ENCODE measurements at places on chromosomes 5 and 9.

DNA sequence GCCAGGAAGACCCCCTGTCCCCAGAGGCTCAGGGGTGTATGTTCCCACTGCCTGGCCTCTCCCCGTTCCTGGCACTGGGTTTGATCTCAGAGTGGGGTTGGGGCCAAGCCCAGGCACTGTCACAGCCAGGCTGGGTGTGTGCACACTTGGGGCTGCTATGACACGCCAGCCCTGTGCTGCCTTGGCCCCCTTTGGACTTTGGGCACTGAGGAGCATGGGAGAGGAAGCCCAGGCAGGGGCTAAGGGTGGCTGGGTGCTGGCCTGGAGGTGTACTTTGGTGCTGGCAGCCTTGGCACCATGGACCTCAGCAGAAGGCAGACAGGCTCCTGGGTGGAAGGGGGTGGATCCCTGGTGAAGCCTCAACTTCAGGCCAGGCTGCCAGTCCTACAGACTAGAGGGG lies 223.6 kb upstream of the ISL1 start:
- no peak for DNase-seq

GRCh38 chr9:81250606-81251005 lies 438.7 kb downstream of the TLE1 start:
- no peak for DNase-seq

DNA sequence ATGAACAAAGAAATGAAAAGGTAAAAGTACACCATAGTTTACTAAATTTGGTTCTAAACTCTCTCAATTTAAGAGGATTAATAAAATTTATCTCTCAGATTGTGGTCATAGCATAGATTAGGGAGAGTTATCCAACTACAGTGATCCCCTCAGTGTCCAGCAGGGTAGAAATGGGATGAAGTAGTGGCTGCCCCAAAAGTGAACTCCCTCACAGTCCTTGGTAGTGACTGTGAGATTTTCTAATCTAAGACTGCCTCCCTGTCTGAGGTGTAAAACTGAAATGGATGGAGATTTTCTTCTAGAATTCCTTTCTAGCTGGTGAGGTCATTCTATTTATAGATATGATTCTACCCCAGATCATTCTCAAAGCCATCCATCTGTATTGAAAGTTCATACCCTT lies 455.5 kb downstream of the ACTL7B start:
- no peak for DNase-seq

DNA sequence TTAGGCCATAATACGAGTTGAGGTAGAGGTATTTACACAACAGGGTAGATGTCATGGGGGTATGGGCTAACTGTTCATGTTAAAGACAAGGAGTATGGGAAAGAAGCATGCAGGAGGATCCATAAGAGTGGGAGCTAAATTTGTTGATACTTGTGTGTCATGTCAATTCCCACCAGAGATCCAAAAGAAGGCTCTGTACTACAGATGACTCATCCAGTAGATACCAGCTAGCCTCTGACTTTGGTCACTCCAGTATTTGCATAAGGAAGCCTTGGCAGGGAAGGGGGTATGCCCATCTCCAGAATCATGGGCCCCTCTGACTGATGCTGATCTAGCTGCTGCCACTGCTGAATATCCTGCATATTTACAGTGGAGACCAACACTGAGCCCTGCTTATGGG lies 743.7 kb upstream of the GRAMD2B start:
- no peak for DNase-seq

DNA sequence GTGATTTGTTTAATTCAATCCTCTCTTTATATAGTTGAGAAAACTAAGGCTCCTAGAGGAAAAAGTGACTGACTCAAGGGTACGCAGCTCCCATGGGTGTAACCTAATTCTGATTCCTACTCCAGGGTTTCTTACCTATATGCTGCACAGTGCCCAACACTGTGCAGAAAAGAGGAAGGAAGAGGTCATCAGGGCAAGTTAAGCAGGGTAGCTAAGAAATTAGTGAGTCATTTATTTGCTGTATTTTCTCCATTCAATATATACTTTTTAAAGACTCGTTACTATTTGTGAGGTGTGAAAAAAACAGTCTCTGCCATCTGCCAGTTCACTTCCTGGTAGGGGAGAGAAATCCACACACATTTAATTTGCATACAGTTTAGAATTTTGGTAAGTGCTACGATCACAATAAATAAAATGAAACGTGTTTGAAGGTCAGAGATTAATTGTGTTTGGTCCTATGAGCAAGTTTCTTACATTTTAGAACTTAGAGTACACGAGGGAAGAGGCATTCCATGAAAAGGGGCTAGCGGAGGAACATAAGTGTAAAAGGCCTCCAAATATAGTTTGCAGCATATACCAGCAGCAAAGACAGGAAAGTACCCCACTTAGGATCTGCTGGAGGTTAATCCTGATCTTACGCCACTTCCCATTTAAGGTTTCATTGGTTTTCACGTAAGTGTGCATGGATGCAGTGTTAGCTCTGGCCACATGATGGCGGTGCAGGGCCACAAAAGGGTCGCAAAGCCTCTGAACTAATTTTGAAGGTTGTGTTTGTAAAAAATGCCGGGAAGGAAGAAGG lies 59.9 kb upstream of the TLR4 start:
- peak; percentile 36 for DNase-seq

DNA sequence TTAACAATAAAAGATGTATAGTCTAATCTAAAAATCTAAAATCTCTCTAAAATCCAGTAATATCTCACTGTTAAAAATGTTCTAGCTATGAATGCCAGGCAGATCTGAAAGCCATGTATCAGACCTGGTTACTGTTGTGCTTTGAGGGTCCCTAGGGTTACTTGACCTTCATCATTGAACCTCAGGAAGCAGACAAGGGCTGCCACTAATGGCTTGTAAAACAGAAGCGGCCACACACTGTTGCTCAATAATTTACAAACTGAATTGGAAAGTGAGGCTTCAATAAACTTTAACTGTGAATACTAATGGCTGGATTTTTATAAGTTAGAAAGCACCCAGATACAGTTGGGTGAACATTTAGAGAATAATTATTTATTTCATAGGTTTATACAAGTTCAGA lies 198.0 kb upstream of the RPS23 start:
- DNase-seq: no peak
